ENCODE measurements at places on chromosomes 16 and 17.
A peak's percentile ranks its signal among the peaks of the same experiment; 100 is the strongest.

- no peak for DNase-seq
Observed at GRCh38 chr16:12059216-12059769, 82.8 kb downstream of the SNX29 start.

GRCh38 chr17:68981288-68981687, 26.1 kb upstream of the ABCA8 start:
- no peak for DNase-seq

DNA sequence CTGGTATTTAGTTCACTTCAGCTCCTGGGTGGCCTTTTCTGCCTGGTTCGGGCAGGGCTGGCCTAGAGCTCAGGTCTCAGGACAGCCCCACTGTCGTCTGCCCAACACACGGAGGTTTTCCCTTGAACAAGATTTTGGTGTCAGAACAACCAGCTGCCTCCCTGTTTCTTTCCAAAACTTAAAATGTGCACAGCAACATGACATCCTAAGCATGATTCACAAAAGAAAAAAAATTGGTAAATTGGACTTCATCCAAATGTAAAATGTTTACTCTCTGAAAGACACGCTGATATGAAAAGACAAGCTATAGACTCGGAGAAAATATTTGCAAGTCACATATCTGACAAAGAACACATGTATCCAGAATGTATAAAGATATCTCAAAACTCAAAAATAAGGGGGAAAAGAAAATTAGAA, 197.8 kb upstream of the CHMP6 start:
- DNase-seq: no peak

DNA sequence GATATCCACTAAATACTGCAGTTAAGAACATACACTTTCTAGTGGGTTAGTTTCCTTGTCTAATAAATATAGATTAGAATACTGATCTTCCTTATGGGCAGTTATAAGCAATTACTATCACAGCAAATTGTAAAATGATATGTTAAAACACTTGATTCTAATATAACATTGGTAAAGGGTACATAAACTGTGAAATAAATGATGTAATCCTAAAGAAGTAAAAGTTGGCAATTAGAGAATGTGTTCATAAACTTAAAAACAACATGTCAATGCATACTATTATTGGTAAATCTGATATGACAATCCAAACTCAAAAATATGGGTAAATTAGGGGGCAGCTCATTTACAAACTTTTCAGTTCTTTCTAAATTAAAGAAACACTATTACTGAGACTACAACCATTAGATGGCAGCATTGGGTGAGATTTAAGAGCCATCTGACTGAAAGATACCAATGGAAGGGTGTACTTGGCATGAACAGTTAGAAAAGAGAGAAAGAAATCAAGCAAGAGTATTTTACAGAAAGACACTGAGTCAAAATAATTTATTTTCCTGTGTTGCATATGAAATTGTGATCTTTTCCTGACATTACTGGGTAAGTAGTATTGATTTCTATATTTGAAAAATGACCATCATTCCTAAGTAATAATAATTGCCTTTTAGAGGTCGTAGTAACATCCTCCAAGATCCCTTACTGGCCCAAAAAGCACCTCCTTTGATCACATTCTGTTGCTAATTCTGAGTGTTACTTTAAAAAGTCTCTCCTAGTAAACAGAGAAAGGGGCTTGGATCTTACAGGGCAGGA, 119.6 kb downstream of the SPAG9 start:
- no peak for DNase-seq

DNA sequence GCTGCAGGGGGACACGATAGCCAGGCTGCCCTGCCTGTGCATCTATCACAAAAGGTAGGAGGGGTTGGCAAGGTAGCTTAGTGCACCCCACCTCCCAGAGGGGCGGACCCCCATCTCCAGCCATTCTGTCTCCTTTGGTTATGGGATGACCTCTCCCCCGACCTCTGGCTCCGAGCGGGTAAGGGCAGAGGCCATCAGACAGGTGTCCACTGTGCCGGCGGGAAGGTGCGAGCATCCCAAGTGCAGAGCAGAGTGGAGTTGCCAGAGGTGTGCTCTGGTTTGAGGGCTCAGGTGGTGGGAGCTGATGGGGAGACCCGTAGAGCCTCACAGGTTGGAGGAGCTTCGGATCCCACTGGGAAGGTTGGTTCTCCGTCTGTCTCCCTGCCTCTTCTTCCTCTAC, 11.7 kb downstream of the LDHD start:
- no peak for DNase-seq

- DNase-seq: no peak
Observed at GRCh38 chr17:80348551-80349150, 66.3 kb upstream of the ENDOV start.

DNA sequence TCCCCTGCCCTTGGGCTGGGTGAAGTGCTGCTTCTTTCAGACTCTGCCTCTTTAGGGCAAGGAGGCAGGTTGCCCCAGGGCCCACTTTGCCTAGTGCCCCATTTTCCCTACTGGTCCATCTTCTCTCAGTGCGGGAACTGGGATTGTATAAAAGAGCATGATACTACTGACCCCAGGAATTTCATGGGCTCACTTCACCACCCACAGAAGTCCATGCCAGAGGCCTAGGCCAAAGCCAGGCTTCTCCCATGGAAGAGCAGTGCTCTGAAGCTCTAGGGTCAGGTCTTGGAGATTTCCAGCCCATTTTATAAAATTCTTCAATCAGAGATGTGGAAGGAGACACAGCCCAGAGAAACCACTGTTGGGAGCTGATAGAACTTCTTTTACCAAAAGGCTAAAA, 5.7 kb downstream of the CACNG1 start:
- DNase-seq: no peak

DNA sequence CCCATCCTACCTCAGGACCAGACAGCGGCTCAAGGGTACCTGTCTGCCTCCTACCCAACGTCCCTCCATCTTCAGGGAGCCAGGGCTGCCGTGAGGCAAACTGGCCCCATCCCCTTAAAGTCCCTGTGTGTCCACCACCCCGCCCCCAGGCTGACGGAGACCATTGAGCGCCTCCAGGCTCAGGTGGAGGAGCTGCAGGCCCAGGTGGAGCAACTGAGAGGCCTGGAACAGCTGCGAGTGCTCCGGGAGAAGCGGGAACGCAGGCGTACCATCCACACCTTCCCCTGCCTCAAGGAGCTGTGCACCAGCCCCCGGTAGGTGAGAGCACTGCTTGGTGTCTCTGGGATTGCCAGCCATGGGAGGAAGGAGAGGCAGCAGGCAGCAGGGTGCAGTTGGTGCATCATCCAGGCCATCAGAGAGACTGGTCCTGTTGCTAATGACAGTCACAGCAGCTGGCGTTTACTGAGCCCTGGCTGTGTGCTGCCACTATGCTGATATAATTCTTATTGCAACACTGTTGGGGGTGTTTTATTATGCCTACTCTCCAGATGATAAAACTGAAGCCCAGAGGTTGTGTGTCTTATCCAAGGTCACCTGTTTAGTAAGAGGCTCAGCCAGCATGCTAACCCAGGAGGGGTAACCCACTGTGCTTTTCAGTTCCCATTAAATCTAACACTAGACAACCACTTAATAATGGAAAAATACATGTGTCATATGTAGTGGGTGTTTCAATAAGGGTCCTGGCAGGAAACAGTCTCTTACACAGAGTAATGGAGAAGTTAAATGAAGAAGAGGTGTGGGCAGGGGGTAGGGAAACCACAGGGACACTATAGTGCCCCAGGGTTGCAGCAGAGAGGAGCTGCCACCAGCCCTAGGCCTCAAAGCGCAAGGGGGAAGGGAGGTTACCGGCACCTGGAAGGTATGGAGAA, 10.3 kb upstream of the MRPL58 start:
- no peak for DNase-seq

DNA sequence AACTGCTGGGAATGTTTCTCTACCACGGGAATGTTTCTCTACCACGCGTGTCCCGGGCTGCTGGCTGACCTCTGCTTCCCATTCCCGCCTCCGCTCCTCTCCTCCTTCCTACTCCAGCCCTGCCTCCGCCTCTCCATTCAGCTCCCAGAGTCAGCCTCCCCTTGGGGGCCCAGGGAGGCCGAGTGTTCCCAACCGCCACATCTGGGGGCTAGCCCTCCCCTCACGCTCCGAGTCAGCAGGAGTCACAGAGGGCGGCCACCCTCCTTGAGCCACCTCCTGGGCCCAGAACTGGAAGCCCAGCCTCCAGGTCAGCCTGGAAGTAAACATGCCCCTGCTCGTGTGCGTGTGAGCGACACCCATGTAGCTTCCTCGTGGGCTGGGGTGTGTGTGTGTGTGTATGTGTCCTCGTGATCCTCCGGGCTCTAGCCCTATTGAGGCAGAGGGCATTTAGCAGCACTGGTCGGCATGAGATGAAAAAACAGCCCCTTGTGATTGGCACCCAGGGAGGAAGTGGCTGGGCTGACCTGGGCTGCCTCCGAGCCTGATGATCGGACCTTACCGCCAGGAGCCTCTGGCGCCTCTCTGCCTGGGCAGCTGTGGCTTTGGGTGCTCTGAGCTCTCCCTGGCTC, 7.3 kb downstream of the CYGB start:
- no peak for DNase-seq

DNA sequence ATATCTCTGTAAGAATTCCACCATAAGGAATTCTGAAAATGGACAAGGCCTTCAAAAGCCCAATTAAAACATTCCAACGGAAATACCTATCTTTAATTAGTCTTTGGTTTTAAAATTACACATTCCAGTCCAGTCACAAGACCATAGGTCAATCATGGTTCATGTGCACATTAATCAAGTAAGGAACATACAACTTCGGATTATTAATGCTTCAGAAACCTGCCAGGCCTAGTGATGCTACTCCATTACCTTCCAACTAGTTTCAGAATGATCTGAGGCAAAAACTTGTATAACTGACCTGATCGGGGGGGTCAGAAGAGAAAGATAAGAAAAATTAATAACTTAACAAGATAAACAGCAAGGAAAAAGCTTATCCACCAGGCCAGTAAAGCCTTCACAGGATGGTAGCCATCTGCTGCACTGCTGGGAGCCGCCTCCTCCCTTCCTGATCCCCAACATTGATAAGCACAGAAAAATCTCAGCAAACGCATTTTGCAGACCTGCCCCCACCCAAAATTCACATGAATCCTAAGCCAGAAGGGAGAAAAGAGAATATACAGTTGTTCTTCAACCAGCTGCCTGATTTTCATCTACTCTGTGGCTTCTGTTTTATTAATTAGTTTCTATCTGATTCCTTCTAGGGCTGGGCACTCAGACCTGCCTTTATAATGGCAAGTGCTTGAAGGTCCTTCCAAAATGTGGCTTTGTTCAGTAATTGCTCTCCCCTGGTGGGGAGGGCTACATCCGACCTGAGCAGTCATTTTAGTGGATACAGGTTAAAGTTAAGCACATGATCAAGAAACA, 6.0 kb downstream of the SDR42E1 start:
- DNase-seq: no peak

GRCh38 chr16:47374629-47375028, 86.2 kb downstream of the ITFG1 start:
- DNase-seq: no peak

GRCh38 chr16:79007614-79008013, 592.9 kb downstream of the MAF start:
- no peak for DNase-seq

- DNase-seq: no peak
Observed at GRCh38 chr17:80646328-80646727, 101.7 kb downstream of the RPTOR start.

GRCh38 chr17:75036643-75037268, 10.0 kb downstream of the ATP5PD start:
- DNase-seq: peak; percentile 14

DNA sequence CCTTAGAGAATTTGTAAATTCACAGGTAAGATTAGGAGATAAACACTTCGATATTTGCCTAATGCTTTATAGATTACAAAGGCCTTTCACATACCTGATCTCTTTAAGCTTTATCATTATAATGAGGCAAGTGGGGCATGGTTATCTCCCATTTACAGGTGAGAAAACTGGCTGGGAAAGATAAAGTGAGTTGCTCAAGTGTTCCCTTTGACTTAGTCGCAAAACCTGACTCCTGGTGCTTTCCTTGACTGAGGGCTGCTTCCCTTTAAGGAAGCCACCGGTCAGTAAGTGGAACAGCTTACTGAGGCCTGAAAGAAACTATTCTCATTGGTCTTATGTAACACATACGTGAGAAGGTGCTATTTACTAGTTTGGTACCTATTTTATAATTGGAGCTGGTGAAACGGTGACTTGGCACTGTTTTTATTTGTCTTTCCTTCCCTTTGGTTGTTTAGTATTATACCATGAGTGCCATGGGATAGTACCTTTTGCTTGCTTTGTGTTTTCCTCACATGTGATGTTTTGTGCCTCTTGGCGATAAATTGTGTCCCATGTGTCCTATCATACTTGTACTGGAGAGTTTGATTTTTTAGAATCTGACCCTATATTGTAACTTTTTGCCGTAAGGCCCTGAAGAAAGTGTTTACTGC, 57.2 kb downstream of the NUP88 start:
- no peak for DNase-seq

GRCh38 chr16:57343221-57343620, 15.4 kb upstream of the CCL22 start:
- no peak for DNase-seq

DNA sequence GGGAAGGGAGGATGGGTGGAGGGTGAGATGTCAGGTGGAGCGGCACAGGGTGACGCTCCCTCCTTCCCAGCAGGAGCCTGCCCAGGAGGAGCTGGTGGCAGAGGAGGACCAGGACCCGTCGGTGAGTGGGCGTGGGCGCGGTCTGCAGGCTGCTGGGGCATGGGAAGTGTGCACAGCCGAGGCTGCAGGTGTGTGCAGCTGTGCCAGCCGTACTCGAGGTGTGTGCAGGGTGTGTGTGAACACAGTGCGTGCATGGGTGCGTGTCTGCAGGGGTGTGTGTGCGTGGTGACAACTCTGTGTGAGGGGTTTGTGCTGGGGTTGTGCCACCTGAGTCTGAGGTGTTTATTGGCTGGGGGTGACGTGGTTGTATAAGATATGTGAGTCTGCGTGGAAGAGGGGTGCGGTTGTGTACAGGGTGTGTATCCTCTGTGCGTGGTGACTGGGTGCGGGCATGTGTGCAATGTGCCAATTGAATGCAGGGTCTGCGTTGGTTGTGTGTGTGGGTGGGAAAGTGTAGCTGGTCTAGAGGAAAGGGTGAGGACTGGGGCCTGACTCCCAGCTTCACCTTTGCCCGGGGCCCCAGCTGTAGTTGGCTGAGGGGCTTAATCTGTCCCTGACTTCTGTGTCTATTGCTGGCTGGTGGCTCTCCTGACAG, 670 bp downstream of the TNFSF12 start:
- DNase-seq: no peak

GRCh38 chr17:79608624-79608959, 2.3 kb downstream of the RBFOX3 start:
- DNase-seq: peak; percentile 15

DNA sequence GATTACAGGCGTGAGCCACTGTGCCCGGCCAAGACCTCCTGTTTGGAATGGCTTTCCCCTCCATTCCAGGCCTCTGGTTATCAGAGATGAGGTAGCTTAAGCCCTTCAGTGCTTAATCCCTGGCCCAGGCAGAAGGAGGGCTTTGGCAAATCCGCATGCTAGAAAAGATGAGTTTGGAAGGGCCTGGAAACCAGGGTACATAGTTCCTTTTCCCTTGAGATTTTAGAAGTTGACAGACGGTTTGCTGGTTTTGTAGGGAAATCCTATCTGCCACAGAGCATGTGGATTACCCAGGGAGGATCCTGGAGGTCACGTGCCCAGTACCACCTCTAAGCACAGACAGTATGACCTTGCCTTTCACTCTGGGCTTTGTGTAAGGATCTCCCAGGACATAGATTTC, 114.7 kb upstream of the CACNG3 start:
- DNase-seq: no peak

GRCh38 chr17:83115832-83116231, 36.4 kb downstream of the METRNL start:
- no peak for DNase-seq

GRCh38 chr17:76635659-76636360, 7.7 kb downstream of the ST6GALNAC1 start:
- no peak for DNase-seq

Data from nephron progenitor cell (in vitro differentiated cells).